ENCODE measurements at places on chromosomes 7 and 10.
A peak's percentile ranks its signal among the peaks of the same experiment; 100 is the strongest.

DNA sequence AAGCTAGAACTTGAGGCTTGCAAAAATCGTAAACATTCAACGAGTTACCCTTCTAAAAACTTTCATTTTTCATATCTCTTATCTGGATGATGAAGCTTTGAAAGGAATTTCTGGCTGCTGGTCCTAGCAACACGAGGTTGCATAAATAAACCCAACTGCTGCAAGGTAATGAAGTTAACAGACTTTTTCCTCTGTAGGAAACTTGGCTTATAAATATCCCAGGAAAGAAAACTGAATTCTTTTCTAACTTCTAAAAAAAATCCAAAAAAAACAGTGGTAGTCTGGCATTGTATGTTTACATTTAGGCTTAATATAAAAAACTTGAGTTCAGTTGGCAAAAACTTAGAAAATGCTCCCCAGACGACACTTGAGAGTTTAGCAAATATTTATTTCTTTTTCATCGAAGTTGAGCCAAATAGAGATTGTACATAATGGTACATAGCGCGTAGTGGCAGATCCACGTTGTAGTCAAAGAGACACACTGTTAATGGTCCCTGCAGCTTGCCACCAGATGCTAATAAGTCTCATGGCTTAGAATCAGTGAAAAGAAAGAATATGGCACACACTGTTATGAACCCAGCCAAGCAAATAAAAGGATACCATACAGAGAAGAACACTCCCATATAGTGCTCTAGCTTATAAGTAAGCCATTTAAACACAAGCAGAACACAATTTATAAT is 200.3 kb upstream of the PCLO start:
- DNase-seq: no peak

DNA sequence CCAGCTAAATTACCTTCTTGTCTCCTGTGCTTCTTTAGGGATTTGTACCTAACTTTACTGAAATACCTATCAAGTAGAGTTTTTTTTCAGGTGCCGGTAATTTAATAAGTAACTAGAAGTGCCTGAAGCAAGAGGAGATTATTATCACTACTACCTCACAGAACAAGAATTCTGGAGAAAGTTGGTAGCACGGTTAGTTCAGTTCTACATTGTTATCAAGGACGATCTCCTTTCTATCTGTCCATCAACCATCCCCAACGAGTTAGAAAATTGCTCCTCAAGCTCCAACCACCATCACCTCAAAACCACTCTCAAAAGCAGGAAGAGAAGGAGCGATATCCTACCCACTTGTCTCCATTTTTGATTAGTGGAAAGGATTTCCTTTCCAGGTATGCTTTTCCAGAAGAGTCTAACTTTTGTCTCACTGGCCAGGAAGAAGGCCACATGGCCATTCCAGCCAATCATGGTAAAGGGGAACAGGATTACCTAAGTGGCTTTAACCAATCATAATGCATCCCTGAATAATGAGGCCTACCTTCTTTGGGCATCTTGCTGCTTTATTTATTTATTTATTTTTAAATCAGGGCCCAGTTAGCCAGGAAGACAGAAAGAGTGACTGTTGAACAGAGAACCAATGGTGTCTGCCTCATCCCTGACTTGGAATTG is 265.2 kb downstream of the SNX13 start:
- no peak for DNase-seq

- DNase-seq: no peak
Observed at GRCh38 chr7:54898659-54899340, 120.0 kb upstream of the EGFR start.

DNA sequence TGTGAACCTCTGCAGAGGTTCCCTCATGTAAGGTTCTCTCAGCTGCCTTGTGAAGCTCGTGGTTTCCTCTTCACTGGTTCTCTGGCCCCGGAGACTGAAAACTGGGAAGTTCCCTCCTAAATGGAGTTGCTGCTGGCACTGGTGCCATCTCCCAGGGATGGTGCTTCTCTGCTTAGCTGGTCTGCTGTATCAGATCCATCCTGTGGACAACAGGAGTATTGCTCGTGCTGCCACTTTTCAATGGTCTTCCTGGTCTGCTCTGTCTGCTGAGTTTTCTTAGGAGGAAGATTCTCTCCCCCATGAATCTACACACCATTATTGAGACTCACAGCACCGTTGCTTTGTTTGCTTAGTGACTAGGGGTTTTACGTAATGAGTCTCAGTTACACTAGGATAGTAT is 247.8 kb downstream of the OTUD1 start:
- no peak for DNase-seq

DNA sequence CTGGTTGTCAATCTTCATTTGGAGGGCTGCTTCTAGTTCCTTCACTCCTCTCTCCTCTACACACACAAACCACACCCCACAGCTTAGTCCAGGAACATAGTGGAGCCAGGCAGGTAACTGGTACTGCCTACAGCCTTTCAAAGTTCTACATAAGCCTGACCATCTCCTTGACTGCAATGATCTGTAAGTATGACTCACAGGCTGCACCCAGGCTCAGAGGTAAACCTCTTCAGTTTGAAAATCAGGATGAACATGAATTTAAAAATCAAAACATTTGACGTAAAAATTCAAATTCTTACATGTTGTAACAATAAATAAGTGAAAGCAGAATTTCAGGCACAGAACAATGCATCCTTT is 68.7 kb upstream of the C10orf120 start:
- no peak for DNase-seq

DNA sequence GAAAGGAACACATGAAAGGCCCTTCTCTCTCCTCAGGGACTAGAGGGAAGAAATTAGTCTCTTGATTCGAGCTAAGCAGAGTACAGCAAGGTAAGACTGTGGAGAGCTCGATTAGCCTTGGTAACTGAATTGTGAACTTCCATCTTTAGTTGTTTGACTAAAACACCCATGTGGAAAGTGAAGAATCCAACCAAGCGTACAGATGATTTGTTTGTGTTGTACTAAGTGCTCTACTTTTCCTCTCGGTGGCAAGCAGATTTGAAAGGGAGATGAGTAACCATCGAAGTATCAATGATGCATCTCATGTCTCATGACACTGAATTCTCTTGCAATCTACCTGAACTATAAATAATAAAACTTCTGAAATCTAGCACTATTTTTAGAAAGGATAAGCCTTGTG is 80.7 kb downstream of the FZD1 start:
- DNase-seq: no peak

- peak; percentile 29 for DNase-seq
Observed at GRCh38 chr7:5266191-5267028, 16.3 kb upstream of the SLC29A4 start.

GRCh38 chr10:37125191-37125732 is at the start of gene ANKRD30A:
TSS of gene ANKRD30A (plus strand) at chr10:37125598. CDS start at chr10:37125788, 190 bp downstream.
- DNase-seq: no peak

GRCh38 chr10:71755179-71755879 is 18.0 kb downstream of the VSIR start:
- DNase-seq: no peak

DNA sequence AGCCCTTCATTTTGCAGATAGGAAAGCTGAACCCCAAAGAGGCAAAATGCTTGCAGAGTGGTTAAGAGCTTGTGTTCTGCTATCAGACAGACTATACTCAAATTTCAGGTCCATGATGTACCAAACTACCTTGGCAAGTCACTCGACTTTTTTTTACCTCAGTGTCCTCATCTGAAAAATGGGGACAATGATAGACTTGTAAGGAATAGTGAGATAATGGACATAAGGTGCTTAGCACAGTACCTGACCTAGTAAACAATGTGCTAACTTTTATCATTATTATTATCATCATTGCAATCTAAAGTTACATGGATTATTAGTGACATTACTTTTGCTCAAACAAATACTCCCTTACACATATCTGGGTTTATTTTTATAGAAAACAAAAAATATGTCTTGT is 79.4 kb upstream of the ARID5B start:
- DNase-seq: no peak

GRCh38 chr10:73941300-73941699 is 30.4 kb downstream of the PLAU start:
- DNase-seq: peak; percentile 37

DNA sequence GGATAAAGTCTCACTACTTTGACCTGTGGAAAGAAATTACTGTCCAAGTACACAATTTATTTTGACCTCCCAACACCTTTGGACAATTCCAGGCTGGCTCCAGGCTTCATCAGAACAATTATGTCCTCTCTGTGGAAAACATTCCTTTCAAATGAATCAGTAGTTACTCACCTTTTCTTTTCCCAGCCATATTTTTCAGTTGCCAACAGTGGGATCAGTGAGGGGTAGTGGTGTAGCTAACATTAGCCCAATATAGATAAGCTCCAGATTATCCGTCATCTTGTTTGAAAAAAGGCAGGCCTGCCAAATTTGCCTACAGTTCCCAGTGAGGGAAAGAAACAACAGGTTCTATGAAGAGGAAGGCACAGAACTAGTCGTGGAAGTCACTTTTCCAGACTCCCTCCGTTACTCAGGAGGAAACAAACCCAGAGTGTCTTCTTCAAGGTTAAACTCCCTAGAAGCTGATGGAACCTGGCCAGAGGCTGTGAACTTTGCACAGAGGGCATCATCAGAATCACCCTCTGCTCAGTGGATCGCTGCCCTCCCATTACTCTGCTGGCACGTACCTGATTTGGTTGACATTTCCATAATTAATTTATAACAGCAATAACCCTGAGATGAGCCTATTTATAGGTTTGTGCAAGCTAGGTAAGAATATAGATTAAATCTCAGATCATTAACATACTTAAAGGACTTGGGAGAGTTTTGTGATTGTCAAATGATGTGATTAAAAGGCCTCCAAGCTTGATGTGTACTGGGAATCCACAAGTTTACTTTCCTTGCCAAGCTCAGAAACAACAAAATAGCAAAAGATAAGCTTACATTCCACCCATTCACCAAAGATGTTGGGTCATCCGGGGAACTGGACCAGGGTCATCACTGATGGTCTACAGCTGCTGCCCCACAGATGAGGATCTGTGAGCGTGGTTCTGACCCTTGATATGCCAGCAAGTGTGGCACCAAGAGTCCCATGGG is 654.6 kb upstream of the GALNT17 start:
- peak; percentile 19 for DNase-seq

DNA sequence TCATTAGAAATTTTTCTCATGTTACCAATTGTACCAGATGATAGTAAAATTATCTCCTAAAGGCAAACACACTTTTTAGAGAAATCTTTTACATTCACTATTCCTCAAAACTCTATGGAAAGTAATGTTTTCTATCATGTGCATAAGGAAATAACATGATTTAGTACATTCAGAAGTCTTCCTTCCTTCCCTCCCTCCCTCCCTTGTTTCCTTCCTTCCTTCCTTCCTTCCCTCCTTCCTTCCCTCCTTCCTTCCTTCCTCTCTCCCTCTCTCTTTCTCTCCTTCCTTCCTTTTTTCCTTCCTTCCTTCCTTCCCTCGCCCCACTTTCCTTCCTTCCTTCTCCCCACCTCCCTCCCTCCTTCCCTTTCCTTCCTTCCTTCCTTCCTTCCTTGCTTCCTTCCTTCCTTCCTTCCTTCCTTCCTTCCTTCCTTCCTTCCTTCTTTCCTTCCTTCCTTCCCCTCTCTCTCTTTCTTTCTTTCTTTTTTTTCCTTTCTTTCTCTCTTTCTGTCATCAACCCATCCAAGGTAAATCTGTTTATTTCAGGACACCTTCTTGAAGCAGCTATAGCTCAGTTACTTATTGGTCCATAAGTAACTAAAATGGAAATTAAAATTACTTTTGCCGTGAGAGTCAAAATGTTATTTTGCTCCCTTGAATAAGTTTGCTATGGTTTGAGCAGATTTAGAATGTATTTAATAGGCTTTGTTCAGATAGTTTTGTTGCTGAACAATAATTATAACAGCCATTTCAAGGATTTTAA is 197.9 kb downstream of the PLXDC2 start:
- no peak for DNase-seq

GRCh38 chr10:69639291-69640195 is 9.5 kb downstream of the FAM241B start:
- peak; percentile 69 for DNase-seq

DNA sequence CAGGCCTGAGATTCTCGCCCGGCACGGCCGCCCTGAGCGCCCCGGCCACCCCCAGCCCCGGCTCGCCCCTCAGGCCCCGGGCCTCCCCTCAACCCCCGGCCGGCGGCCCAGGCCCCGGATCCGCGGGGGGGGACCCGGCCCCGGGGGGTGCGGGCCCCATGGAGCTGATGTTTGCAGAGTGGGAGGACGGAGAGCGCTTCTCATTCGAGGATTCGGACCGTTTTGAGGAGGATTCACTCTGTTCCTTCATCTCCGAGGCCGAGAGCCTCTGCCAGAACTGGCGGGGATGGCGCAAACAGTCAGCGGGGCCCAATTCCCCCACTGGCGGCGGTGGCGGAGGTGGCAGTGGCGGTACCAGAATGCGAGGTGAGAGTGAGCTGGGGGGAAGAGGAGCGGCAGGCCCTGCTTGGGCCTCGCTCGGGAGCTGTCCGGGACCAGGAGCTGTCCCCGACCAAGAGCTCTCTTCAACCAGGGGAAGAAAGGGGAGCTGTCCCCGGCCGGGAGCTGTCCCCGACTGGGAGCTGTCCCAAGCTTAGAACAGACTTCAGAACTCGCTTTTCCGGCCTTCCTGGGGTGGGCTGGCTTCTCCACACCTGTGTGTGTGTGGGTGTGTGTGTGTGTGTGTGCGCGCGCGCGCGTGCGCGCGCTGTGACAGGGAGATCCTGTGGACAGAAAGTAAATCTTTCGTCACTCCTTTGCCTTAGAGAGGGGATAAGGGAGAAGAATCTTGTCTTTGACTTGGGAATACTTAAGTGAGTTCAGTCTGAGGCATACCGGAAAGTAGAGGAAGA is 510 bp downstream of the ZSWIM8 start:
- peak; percentile 63 for DNase-seq

- no peak for DNase-seq
Observed at GRCh38 chr10:81817596-81818170, 57.3 kb upstream of the NRG3 start.

DNA sequence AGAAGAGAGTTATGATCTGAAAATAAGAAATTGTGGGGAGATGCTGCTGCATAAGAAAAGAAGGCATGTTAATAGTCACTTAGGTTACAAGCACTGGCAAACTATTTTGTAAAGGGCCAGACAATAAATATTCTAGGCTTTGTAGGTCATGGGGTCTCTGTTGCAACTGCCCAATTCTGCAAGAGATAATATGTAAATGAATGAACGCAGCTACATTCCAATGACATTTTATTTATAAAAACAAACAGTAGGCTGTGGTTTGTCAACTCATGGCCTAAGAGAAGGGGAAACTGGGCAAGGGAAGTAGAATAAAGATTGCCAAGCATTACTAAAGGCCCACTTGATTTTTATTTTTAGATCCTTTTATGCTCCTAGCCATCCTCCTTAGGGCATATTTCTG is 133.1 kb downstream of the RAPGEF5 start:
- no peak for DNase-seq

- DNase-seq: no peak
Observed at GRCh38 chr10:25483999-25484398, 309.2 kb downstream of the GPR158 start.

Measured in ELR (cell line).